ENCODE measurements at places on chromosomes 16 and 17. TPM values are rescaled to one million over a fixed set of nuclear protein-coding genes. Genes with fewer than 3 reads are reported as not detected.

COPS3 gene
- 290 TPM for total RNA-seq

RNF157 gene
- total RNA-seq: 7.3 TPM

TBC1D3K gene
- not detected for total RNA-seq

TEX14 gene
- not detected for total RNA-seq

GP1BA gene
- total RNA-seq: 0.23 TPM

NACA2 gene
- total RNA-seq: not detected

DNA sequence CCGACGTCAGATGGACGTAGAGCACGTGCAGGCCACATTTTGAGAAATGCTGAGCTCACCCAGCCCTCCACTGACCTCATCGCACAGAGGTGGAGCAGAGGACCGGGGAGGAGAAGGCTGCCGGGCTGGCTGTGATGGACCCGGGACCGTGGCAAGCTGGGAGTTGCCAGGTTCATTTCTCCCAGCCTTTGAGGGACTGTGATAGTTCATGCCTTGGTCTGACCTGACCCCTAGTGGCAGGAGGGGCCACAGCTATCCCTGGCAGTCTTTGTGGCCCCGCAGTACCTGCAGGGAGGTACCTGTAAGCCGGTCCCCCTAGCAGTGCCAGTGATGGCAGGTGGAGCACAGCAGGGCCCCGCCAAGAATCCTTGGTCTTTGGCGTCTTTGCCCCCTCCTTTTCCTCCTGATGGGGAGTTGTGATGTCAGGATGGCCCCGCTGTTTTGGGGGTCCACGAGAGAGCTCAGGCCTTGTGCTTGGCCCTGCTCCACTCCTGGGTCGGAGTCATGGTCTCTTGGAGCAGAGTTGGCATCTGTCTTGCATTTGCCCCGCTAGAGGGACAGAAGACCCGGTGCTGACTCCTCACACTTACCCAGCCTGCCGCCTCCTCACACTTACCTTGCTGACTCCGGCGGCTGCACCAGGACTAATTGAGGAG lies 50.4 kb downstream of the OR1D5 start:
- peak; percentile 70 for DNase-seq

DNA sequence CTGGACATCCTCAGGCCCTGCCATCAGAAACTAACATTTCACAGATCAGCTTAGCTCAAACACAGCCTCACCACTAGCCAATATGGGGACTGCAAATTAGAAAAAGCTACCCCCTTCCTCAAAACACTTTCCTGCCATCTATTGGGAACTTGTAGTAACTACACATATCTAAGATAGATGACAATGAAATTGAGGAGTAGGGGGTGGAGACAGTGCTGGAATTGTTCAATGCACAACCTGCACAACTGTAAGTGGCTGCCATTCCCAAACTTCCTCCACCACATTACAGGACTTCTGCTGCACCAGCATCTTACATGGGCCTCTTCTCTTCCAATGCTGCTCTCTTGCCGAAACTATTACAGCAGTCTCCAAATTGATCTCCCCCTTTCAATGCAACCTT lies 21.9 kb downstream of the AIPL1 start:
- peak; percentile 56 for DNase-seq

DNA sequence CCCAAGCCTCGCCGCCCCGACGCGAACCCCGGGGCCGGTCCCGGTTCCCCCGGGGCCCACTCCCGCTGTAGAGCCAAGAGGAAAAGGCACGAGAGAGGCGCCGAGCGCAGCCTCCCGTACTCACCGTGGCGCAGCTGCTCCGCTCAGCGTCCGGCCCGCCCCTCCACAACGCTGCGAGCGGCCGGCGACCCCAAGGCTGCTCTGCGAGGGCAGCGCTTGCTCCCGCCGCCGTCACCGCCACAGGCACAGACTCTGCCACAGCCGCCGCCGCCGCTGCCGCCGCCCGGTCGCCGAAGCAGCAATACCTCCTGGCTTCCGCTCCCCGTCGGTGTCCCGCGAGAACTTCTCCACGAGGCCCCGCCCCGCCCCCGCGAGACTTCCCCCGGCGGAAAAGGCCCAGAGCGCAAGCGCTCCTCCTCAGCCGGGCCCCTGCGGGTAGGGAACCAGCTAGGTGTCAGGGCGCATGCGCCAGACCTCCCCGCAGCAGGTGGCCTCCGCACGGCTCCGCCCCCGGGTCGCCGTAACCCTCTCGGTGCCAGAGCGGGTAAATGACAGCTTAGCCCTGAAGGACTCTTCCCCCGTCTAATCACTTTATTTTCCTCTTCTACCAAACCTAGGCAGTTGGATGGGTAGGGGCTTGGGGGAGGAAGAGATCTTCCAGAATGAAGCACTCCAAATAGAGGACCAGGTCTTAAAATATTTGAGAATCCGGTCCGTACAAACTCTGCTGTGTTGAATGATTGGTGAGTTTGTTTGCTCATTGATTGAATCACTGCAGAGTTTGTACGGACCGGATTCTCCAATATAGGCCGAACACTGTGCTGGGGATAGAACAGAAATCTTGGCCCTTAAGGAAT lies at the start of gene GRB2:
Gene GRB2 (minus strand): TSS at position 314 of the 857 bp plus-strand sequence. CDS start 12,050 bp downstream, outside the sequence.
- DNase-seq: peak; percentile 98

GRCh38 chr17:71098071-71098470 lies 928.7 kb downstream of the KCNJ2 start:
- DNase-seq: no peak

GRCh38 chr17:50426472-50426782 lies 409 bp downstream of the ACSF2 start:
- DNase-seq: no peak

All from Daoy (cell line).